Activated T-cell treated with anti-CD3 and anti-CD28 coated beads, Interleukin-2, amount 50 U/mL, for 4 hours (primary cell): ENCODE measurements at places on chromosomes 5 and 9. TPM values are rescaled to one million over a fixed set of nuclear protein-coding genes. Genes with fewer than 3 reads are reported as not detected.

DNA sequence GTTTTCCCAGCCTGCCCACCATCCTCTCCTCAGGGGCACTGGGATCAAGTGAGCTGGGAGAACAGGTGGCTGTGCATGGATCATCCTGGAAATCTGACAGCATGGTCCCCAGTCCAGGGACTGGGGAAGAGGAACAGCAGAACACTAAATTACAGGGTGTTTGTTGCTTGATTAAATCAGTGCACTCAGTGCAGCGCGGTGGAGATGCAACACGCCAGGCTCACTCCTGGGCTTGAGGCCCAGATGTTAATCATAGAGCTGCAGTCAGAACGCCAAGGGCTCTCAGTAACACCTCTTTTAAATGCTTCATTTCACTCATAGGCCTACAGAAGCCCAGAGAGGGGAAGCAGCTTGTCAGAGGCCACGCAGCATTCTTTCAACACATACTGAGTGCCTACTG lies 14.2 kb upstream of the LARP1 start:
- no peak for DNase-seq

- DNase-seq: no peak
These were observed 29.4 kb upstream of the TMEM250 start for GRCh38 chr9:136147890-136148714.

DNA sequence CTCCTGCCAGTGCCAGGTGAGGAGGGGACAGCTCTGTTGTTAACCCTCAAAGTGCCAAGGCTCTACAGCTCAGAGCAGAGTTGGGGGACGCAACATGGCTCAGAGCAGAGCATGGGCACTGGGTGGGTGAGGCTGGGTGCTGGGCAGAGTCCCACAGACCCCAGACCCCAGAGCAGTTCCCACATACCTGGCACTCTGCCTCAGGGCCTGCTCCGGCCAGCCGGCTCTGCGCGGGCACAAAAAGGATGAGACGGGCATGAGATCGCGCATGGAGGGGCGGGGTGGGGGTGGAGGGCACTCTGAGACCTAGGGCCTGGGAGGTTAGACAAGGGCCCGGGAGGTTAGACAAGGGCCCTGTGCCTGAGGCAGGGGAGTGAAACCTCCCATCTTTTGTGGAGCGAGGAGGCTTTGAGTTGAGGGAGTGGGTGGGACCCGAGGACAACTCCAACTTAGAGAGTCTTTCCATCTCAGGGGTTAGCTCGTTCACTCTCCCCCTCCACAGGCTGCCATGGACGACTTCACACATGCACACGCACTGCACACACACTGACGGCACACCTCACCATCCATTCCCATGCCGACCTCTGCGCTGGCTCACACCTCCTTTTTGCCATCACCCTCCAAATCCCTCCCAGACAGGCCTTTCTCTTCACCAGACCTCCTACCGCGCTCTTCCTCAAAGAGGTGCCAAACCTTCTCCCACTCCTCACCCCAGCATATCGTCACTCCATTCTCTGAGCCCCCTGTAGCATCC lies 22.0 kb downstream of the PCDH1 start:
- no peak for DNase-seq

GRCh38 chr5:87195616-87196015 lies 72.1 kb upstream of the RASA1 start:
- DNase-seq: no peak

GRCh38 chr9:20015427-20015931 lies 226.6 kb upstream of the SLC24A2 start:
- no peak for DNase-seq

DNA sequence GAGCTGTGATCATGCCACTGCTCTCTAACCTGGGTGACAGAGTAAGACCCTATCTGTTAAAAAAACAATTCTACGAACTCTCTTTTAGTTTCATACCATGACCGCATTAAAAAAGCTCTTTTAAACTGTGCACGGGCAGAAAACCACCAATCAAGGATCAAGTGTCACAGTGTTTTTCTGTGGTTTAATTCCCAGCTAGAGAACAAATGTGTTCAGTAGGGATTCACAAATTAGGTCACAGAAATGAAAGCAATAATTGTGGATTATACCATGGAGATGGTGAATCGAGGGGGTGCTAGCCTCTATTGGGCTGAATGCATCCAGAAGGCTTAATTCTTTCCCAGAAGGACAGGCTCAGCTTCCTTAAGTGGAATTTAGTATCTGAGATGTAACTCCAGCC lies 79.1 kb downstream of the ATG10 start:
- DNase-seq: no peak

DNA sequence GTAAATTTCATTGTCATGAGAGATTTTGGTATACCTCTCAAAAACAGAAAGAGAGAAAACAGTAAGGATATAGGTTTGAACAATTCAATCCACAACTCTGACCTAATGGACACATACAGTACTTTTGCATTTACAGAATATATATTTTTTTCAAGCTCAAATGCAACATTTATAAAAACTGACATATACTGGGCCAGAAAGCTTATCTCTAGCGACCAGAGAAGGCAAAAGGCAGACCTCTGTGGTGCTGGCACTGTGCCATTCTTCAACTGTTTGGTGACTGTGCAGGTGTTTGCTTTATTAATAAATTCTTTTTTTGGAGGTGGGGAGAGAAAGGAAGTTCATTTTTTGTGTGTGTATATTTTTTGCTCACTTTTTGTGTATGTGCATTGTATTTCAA lies 6.0 kb upstream of the PLAC8L1 start:
- DNase-seq: no peak

DNA sequence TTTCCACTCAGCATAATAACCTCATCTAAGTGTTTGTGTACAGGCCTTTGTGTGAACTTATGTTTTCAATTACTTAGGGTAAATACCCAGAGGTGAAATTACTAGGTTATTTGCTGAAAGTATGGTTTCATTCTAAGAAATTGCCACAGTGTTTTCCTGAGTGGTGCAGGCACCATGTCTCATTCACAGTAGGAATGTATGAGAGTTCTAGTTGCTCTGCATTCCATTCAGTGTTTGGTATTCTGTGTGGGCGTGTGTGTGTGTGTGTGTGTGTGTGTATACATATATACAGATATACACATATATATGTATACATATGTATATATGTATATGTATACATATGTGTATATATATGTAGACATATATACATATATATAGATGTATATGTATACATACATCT lies 8.8 kb upstream of the SVEP1 start:
- DNase-seq: no peak

GRCh38 chr9:113868501-113868900 lies 7.6 kb upstream of the ZNF618 start:
- no peak for DNase-seq

DNA sequence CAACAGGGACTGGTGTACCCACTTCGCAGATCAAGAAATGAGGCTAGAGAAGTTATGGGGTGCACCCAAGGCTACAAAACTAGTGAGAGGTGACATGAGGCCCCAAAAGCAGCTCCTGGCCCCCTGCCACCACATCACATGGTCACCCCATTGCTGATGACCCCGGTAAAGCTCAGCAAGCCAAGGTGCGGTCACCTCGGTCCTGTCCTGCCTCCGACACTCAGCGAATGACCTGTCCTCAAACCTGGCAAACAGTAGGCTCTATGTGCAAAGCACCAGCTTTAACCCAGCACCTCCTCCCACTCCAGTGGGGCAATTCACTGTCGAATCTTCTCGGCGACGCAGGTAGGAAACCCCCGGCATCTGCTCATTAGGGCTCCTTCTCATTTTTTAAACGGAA lies 307.4 kb downstream of the RAB3C start:
- no peak for DNase-seq

- no peak for DNase-seq
These were observed 5.2 kb downstream of the KLF9 start for GRCh38 chr9:70409280-70409679.

DNA sequence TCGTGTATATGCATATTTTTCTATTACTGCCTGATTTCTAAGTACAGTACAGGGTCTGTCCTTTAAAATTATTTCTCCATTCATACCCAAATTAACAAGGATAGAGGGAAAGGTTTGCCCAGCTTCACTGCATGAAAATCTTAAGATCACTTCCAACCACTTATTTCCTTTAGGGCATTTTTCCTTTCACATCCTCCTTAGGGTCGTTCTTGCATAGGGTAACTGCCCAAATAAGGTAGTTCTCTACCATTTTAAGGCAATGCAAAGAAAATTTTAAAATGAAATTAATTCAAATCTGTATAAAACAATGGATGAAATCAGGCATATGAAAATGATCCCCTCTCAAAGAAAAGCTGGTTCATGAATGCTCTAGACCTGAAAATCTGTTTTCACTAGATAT lies 4.1 kb upstream of the CDC20B start:
- DNase-seq: no peak

- DNase-seq: no peak
These were observed 60.3 kb downstream of the UBAP2 start for GRCh38 chr9:33988219-33988890.

DNA sequence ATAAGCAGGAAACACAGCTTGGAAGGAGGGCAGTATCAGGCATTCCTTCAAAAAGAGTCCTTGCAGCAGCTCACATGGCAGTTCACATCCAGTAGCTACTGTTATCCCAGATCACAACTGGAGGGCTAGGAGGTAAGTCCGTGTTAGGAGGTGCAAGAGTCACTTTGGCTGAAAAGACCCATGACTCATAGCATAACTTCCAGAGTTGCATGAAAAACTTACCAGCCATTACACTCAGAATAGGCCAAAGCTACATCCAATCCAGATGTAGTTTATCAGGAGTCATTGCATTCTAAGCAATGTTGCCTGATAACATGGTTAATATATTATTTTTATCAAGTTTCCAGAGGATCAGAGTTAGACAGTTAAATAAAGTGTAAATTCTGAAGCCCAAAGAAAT lies 1126.4 kb upstream of the SEMA6A start:
- no peak for DNase-seq

GRCh38 chr9:75001719-75002421 lies 26.2 kb downstream of the CARNMT1 start:
- no peak for DNase-seq

- no peak for DNase-seq
These were observed 61.0 kb upstream of the DAPK1 start for GRCh38 chr9:87436716-87437115.

DNA sequence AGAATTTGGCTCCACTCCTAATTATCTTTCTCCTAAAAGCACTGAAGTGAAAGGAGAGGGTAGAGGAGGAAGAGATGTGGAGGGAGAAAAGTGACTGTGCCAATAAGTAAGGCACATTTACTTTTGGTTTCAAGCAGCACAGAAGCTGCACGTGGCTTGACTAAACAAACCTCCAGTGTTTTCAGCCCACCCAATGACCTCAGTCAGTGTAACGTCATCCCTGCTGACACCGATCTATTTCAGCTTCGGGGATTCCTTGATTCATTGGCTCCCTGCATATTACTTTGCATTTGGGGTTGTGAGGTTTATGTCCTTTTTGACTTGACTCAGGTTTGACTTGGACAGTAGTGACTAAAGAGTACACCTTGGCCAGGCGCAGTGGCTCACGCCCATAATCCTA lies 35.6 kb upstream of the NIM1K start:
- no peak for DNase-seq

DNA sequence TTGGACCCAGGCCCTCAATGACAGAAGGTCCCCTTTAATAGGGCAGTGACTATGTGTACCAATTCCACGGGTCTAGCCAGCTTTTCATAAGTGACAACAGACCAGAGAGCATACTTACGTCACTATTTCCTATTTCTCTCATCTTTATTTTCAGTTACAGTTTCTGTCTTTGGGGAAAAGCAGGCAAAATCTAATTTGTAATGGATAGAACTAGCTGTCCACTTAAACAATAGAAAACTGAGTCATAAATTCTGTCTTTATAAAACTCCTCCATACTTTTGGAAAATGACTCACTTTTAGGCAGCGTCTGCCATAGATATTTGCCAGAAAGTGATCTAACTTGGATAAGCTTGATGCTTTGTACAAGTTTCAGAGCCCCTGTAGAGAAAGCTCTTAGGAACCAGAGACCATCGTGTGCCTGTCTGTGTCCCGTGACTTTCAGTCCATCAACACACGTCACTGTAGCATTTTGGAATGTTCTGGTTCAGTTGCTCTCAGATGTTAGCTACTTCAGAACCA lies 101.9 kb downstream of the F2RL2 start:
- no peak for DNase-seq

DNA sequence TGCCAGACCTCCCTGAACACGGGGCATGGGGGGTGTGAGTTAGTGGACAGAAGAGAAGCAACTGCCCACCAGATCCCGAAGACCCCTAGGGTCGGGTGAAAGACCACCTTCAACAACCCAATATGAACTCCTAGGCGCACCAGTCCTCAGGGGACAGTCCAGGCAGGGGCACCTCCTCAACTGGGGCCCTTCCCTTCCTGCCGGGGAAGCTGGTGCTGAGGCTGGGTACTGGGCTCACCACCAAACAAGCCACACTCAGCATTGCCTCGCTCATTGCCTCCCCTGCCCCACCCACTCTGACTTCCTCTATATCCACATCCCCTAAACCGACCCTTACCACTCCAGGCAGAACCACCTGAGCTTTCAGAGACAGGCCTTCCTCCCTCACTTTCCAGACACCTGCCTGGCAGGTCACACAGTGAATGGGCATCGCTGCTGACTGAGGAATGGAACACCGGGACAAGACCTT lies 42.5 kb downstream of the SEMA4D start:
- DNase-seq: no peak

DNA sequence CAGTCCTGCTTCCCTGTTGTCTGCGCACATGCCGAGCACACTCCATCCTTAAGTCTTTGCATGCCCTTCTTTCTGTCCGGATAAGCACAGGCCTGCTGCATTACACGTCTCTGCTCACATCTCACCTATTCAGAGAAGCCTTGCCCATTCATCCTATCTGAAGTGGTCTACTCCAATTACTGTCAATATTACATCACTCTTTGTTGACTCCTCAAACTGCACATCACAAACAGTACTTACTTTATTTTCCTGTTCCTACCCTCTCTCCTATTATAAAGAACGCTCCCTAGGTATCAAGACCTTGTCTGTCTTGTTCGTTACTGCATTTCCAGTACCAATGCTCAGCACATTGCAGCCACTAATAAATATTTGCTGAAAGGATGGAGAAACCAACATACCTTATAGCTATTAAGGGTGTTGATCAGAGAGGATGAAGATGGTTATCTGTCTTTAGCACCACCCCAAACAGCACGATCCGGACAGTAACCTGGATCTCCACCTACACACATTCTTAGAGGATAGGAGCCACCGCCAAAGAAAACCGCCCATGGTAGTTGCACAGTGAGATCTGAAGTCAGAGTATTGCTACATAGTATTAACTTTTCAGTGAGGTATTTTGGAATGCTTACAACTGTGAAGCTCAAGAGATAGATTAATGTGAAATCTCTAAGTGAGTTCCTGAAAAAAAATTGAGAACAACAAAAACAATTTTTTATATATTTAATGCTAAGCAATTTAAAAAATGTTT lies 1.6 kb upstream of the PRRC1 start:
- DNase-seq: no peak

- DNase-seq: no peak
These were observed 60.8 kb downstream of the MARCHF3 start for GRCh38 chr5:126969548-126969947.

Gene SLC6A18
- total RNA-seq: not detected

Gene SPARC
- total RNA-seq: 2.6 TPM

Gene MAMDC2
- not detected for total RNA-seq

Gene PIP5KL1
- total RNA-seq: 3.5 TPM

Gene SPINK4
- total RNA-seq: not detected

Gene NOL8
- 70.0 TPM for total RNA-seq

Gene SLC34A3
- total RNA-seq: not detected

Gene EGFLAM
- not detected for total RNA-seq

Gene GABRA1
- not detected for total RNA-seq

Gene PCDHGA1
- total RNA-seq: 0.05 TPM
